GF-D8 (cell line): ENCODE measurements at places on chromosomes 4 and X.
A peak's percentile ranks its signal among the peaks of the same experiment; 100 is the strongest.

DNA sequence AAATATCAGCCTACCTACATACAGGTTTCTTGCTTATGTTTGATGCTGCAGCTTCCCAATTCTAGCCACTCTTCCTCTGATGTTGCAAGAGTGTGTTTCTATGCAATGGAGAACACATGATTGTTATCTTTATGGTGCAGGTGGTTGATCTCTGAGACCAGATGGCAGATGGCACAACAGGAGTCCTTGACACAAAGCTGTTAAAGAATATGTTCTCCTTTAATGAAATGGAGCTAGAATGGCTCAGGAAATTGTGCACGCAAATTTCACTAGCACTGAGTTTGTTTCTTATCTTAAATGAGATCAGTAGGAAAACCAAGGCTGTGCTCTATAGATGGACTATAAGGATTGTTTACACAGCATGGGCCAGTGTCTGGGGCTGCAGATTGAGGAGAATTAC lies 29.9 kb upstream of the TTC29 start:
- DNase-seq, result peak; percentile 98

- DNase-seq, result no peak
Observed at GRCh38 chrX:10591363-10592335, 28.7 kb downstream of the MID1 start.

- no peak for DNase-seq
Observed at GRCh38 chrX:108000751-108001150, 18.6 kb upstream of the TEX13B start.

- DNase-seq, result no peak
Observed at GRCh38 chrX:54496517-54496852, 451 bp upstream of the FGD1 start.

GRCh38 chr4:158161551-158162354 lies 11.1 kb downstream of the GASK1B start:
- no peak for DNase-seq

GRCh38 chr4:38075370-38076152 lies 115.4 kb downstream of the PTTG2 start:
- DNase-seq, result peak; percentile 98

DNA sequence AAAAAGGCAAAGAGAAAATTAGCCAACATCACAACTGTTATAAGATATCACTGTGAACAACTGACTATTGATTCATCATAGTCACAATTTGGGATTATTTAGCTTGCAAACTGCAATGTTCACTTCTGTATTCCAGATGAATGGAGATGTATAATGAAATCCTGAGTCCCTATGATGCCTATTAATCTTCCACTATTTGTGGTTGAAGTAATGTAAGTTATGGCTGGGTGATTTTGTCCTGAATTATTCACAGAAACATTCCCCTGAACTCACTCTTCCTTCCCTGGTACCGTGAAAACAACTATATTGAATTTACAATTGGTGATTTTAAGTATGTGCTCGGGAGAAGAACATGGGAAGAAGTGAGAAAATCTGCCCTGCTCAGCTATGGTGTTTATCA lies 50.8 kb upstream of the NPFFR2 start:
- DNase-seq, result no peak

- no peak for DNase-seq
Observed at GRCh38 chrX:18664947-18665346, 7.0 kb downstream of the RS1 start.

DNA sequence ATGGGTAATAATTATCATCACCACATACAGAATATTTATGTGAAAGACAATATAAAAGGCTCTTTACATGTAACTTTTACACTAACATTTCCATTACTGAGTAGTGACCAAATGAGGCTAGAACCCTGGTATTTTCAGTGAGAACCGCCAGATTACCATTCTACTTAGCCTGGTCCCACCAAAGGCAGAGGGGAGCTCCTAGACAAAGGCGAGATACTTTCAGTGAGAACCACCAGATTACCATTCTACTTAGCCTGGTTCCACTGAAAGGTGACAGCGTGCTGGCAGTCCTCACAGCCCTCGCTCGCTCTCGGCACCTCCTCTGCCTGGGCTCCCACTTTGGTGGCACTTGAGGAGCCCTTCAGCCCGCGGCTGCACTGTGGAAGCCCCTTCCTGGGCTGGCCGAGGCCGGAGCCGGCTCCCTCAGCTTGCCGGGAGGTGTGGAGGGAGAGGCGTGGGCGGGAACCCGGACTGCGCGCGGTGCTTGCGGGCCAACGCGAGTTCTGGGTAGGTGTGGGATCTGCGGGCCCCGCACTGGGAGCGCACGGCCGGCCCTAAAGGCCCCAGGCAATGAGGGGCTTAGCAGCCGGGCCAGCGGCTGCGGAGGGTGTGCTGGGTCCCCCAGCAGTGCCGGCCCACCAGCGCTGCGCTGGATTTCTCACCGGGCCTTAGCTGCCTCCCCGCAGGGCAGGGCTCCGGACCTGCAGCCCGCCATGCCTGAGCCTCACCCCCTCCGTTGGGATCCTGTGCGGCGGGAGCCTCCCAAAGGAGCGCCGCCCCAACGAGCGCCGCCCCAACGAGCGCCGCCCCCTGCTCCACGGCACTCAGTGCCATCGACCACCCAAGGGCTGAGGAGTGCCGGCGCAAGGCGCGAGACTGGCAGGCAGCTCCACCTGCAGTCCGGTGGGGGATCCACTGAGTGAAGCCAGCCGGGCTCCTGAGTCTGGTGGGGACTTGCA lies 1276.1 kb downstream of the PCDH7 start:
- DNase-seq, result no peak

- no peak for DNase-seq
Observed at GRCh38 chr4:87677731-87678130, 27.7 kb downstream of the DMP1 start.

- no peak for DNase-seq
Observed at GRCh38 chr4:108117418-108118182, 51.1 kb downstream of the LEF1 start.

DNA sequence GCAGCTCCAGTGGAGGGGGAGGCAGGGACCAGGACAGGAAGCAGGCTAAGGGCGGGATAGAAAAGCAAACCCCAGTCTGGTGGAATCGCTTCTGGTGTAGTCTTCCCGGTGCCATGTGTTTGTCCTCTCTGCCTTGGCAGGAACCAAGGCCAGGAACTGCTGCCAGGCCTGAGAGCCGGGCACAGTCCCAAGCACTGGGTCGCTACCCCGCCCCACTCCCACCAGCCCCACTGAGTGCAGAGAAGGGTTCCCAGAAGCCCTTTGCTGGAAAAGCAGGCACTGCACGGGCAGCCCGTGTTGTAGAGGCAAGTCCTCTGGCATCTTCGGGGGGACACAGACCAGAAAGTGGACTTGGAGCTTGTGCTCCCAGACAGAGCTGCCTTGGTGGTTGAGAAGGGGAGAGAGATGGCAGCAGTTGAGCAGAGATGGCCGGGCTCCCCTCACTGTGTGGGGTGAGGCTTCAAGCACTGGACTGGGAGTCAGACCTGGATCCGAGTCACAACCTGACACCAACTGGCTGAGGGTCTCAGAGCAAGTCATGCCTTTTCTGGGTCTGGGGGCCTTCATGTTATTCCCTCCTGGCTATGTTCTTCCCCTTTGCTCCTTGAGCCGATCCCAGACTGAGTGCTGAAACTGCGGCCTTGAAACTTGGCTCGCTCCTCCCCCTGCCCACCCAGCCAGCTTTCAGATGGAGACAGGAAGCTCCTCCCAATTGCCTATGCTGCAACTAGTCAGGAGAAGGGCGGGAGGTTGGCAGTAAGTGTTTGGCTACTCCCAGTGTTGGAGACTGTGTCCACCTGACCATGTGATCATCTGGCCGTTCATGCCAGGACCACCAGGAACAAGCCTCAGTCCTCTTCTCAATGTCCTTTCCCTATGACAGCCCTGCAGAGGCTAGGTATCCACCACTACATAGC lies 59.7 kb upstream of the MTM1 start:
- DNase-seq, result no peak

DNA sequence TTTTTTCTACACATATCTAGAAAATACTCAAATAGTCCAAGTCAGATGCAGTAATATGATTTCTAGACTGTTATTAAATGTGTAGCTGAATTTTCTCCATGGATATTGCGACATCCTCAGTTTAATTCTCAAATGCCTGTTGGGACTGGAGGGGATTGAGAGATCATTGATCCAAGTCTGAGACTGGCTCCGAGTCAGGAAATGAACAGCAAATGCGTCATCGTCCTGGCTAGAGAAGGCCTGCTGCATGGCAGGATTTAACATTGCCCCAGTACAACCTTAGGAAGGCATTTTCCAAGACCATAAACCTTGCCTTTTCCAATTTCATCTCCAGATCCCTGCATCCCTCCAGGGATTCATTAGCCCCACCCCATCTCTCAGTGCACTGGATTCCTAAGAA lies 56.6 kb upstream of the SLC6A14 start:
- no peak for DNase-seq

DNA sequence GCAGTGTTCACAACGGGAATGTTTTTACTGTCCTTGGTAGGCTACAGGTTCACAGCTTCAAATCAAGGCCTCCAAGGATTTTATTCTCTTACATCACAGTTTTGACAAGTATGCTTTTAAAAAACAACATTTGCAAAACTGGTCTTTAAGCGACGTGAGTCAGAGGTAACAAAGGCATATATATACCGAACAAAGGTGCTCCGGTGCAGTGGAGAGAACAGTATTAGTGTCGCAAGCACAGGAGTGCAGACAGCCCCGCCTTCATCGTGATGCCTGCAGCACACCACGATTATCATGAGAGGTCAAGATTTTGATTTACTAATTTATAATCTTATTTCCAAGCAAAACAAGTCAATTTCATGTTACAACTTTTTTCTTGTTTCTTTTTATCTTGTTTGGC lies 90.8 kb downstream of the GATB start:
- DNase-seq, result no peak

DNA sequence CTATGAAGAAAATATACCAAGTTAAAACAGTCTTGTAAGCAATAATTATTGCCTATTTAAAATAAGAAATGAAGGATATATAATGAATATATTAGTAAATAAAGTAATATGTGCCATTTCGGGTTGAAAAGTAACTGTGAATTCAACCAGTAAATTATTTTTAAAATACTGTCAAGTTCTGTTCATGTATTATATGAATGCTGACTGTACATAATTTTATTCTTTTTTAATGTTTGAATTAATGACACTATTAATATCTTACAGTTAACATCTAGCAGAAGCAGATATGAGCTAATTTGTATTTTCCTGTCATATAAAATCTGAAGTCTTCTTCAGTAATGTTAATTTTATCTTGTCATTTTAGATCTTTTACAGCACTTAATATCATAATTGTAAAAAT lies 632.9 kb downstream of the CCSER1 start:
- no peak for DNase-seq

DNA sequence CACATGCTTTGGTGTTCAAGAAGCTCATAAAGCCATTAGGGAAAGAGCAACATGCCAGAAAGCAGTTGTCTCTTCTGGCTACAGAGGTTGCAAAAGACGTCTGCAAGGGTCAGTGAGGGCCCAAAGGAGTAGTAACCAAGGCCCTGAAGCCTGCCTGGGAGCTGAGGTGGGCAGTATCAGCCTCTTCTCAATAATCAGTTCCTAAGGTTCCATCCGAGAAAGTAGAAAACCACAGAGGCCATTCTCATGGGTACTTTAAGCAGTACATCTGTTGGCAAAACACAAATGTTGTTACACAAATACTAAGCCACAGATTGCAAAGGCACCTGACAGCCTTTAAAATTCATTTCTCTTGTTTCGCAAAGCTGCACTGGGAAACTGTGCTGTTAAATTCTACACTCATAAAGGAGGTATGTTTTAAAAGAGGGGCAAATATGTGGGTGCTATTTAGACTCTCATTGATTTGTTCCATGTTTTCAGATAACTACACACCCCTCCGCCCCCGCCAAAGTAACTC lies 37.7 kb downstream of the MECP2 start:
- DNase-seq, result no peak

- no peak for DNase-seq
Observed at GRCh38 chr4:2714061-2714770, 41.9 kb downstream of the TNIP2 start.

DNA sequence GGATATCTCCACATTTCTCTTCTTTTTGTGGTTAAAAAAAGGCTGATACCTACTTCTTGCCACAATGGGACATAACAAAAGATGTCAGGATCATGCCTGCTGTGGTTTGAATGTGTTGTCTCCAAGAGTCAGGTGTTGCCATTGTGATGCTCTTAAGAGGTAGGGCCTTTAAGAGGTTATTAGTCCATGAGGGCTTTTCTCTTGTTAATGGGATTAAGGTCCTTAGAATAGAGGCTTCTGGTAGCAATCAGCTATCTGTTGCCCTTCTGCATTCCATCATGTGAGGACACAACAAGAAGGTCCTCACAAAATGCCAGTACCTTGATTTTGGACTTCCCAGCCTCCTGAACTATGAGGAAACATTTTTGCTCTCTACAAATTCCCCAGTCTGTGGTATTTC lies 191.4 kb downstream of the GBA3 start:
- no peak for DNase-seq

GRCh38 chr4:162229670-162230069 lies 65.9 kb upstream of the FSTL5 start:
- DNase-seq, result no peak

GRCh38 chr4:1880332-1880731 lies 9.1 kb downstream of the NSD2 start:
- DNase-seq, result no peak

DNA sequence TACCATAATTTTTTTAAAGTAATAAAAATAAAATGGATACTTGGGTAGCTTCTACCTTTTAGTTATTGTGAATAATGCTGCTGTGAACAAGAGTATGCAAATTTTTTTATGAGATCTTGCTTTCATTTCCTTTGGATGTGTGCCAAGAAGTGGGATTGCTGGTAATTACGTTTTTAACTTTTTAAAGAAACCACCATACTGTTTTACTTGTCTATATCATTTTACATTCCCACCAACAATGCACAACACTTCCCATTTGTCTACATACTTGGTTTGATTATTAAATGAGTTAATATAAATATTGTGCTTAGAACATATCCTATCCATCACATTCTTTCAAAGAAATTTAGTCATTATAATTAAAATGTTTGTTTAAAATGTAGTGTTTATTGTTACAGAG lies 3.9 kb upstream of the SULT1B1 start:
- DNase-seq, result no peak

GRCh38 chrX:68824152-68824433 lies 4.7 kb upstream of the EFNB1 start:
- no peak for DNase-seq

- no peak for DNase-seq
Observed at GRCh38 chrX:118167361-118167760, 50.8 kb upstream of the KLHL13 start.

GRCh38 chrX:3699821-3700381 lies 13.5 kb downstream of the PRKX start:
- DNase-seq, result peak; percentile 3
